Activated CD4-positive, alpha-beta T cell treated with anti-CD3 and anti-CD28 coated beads, Interleukin-2, amount 10 ng/mL, durations not matched to agents 7 days and 5 days (primary cell): ENCODE measurements at places on chromosomes 2 and 18.

DNA sequence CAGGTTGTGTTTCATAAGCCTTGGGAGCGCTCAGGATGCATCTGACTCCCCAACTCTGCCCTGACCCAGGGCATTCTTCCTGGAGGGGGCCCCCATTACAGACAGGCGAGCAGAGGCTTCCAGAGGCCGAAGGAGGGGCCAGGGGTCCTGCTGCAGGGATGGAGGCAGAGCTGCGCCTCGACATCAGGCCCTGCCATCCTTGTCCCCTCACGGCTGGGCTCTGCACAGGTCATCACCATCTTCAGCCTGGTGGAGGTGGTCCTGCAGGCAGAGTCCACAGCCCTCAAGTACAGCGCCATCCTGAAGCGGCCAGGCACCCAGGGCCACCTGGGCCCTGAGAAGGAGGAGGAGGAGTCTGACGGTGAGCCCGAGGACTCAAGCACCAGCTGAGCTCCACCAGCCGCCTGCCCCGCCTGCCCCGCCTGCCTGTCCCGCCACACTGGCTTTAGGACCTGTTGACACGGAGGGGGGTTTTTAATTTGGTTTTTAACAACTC lies 42.3 kb upstream of the ALPP start:
- DNase-seq: peak; percentile 1

DNA sequence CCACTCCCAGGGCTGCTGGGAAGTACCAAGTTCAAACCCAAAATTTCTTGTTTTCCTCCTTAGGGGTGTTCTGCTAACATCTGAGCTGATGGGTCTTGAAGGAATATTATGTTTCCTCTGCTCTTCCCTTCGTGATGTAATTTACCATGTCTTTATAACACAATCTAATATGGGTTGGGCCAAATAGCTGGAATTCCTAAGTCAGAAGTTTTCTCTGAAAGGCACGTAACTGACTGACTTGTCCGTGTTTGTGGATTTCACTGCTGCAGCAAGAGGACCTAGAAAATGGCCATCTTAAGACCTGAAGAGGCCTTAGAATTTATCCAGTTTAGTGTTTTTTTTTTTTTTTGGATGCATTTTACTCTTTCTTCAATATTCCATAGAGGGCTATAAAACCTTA lies 256.7 kb downstream of the DCDC2C start:
- no peak for DNase-seq

- DNase-seq: peak; percentile 56
Observed at GRCh38 chr2:201860636-201861066, 54.3 kb downstream of the CDK15 start.

GRCh38 chr2:17638196-17638743 lies 97.8 kb downstream of the VSNL1 start:
- no peak for DNase-seq

DNA sequence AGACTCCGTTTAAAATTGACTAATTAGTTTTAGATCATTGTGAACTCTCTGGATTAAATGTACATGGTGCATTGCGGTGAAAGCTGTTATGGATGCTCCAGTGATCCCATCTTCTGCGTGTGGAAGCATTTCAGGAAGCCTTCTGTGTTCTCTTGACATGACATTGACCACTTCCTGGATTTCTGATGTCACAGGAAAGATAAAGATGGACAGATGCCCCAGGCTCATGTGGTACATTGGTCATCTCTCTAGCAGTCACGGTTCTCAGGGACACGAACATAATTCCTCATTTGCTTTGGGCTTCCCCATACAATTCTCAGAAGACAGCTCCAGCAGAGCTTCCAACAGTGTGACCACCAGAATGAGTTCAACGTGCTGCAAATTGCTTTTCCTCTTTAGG lies 26.9 kb downstream of the AGAP1 start:
- DNase-seq: no peak

DNA sequence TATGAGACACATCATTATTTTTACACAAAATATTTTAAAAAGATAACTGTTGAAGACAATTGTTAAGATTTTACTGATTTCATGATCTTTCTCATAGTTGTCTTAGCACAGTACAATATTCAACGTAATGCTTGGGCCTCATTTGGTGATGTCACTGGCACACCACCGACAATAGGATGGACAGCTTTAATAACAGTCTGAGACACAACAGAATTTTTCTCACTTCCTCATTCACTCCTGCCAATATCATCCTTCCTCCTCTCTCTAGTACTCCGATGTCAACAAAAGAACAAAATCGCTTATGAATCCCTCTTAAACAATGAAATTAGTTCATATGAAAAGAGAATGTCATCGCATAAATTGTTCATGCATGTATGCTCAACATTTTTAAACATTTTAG lies 461.9 kb upstream of the CDH7 start:
- no peak for DNase-seq
